ENCODE measurements at places on chromosomes 4 and X.
A peak's percentile ranks its signal among the peaks of the same experiment; 100 is the strongest.

DNA sequence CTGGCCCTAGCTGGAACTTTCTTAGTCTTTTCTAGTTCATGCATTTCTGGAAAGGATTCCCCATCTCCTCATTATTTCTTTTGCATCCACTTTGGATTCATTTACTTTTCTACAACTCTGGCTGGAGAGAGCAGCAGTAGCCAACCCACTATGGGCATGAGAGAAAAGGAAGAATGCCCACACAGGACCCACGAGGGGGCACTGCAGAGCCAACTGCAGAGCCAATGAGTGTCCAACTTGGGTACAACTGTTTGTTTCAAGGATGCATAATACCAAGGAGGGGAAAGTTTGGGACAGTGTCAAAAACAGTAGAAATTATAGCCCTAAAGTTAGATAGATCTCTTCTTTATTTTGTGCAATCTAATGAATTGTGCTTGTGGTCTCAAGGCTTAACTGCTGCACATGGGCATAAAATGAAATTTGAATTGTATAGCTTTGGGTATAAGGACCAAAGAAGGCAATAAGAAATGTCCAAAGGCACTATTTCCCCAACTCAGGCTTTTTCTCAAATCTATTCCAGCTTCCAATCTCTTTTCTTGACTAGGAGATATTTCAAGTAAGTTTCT, 230.6 kb downstream of the NSUN7 start:
- peak; percentile 27 for DNase-seq

DNA sequence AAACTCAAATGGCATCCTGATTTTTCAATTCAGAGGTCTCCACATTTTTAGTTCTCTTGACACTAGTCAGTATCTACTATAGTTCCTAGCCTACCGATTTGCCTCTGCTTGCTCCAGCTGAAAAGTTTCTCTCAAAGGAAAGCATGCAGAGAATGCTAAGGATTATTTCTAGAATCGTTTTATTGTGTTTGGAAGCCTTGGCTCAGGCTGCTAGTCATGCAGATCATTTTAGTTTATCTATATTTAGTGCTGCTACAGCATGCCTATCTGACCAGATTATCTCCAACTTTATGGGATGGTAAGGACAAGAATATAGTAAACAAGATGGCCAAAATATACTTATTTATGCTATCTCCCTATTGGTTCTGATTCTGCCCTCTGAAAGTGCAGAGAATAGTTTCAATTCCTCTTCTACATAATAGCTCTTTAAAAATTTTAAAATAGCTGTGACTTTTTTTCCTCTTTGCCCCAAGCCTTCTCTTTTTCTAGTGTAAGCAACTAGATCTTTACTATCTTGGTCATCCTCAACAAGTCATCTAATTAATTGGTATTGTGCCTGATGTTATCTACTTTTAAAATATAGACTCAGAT, 15.7 kb upstream of the DRP2 start:
- DNase-seq: no peak

GRCh38 chr4:118345813-118346212, 7.0 kb downstream of the PRSS12 start:
- DNase-seq: peak; percentile 74

DNA sequence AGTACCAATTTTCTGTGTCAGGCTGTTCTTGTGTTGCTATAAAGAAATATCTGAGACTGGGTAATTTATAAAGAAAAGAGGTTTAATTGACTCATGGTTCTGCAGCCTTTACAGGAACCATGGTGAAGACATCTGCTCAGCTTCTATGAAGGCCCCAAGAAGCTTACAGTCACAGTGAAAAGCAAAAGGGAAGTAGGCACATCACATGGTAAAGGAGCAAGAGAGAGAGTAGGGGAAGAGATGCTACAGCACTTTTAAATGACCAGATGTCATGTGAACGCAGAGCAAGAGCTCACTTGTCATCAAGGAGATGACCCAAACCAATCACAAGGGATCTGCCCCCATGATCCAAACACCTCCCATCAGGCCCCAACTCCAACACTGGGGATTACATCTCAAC, 174.3 kb downstream of the ATP10D start:
- no peak for DNase-seq

GRCh38 chr4:114279711-114280110, 300.3 kb upstream of the ARSJ start:
- no peak for DNase-seq

DNA sequence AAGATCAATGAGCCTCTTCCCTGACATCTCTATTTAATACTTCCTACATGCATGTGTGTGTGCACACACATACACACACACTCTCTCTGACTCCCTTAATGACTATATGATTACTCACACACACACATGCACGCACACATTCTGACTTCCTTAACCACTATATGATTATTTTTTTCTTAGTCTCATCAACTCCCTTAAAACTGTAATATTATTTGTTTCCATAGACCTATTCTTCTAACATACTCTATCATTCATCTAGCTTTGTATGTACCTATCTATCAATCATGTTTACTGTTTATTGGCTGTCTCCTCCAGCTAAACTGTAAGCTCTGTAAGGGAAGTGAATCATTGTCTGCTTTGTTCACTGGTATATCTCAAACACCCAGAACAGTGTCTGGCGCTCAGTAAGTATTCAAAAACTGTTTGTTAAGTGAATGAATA, 236.6 kb downstream of the RASL11B start:
- no peak for DNase-seq

- DNase-seq: no peak
Measured at GRCh38 chr4:13836946-13837912, 209.7 kb upstream of the BOD1L1 start.

DNA sequence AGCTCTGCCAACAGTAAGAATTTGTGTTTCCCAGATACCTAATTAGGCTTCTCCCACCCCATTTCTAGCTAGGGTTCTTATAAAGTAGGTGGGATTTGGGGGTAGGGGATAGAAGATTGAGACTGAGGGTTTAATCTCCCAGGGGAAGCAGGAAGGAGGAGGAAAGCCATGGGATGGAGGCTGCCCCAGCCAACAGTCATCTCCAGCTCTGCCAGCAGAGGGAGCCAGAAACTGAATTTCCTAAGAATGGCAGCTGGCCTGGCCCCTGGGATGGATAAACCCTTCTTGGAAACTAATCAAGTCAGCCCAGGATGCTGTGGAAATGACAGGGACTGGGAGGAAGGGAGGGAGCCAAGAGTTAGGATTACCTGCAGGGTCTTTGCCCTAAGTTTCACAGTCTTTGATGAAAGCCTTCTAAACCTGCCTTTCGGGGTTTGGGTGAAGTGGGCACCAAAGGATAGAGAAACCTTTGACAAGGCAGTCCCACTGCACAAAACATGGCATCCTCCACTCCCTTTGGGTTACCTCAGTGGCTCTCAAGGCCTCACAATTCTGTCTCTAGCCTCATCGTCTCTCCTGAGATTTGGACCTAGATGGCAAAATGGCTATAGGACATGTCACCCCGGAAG, 6.7 kb upstream of the ERCC6L start:
- peak; percentile 79 for DNase-seq

DNA sequence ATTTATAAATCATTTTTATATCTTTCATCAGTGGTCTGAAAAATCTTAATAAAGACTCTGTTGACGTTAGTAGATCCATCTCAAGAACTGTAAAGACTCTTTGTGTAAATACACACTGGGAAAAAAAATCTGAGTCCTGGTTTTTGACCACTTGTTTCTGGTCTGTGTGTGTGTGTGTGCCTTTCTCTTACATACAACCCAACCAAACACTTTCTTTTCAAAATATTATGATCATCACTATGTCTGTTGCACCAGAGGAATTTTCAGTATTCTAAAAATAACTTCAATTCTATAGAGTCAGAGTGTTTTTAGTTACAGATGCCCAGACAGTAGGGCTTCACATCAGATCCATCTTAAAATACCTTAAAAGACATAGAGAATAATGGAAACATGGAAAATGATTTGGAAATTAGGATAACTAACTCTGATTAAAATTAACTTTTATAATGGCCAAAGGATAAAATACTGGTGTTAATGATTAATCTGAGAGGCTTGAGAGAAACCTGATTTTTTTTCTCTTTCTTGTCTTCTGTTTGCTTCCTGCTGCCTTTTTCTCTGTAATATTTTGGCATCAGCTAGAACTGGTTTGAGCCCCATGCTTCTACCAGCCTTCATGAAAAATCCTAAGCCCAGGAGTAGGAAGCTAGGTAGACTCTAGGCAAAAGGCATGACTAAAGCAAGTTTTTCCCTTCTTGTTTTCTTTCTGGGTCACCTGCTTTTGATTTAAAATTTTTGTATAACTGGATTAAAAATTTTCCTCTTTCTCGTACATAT, 99.7 kb downstream of the ATXN3L start:
- DNase-seq: no peak

GRCh38 chr4:132266374-132266773, 882.7 kb upstream of the PCDH10 start:
- peak; percentile 37 for DNase-seq

DNA sequence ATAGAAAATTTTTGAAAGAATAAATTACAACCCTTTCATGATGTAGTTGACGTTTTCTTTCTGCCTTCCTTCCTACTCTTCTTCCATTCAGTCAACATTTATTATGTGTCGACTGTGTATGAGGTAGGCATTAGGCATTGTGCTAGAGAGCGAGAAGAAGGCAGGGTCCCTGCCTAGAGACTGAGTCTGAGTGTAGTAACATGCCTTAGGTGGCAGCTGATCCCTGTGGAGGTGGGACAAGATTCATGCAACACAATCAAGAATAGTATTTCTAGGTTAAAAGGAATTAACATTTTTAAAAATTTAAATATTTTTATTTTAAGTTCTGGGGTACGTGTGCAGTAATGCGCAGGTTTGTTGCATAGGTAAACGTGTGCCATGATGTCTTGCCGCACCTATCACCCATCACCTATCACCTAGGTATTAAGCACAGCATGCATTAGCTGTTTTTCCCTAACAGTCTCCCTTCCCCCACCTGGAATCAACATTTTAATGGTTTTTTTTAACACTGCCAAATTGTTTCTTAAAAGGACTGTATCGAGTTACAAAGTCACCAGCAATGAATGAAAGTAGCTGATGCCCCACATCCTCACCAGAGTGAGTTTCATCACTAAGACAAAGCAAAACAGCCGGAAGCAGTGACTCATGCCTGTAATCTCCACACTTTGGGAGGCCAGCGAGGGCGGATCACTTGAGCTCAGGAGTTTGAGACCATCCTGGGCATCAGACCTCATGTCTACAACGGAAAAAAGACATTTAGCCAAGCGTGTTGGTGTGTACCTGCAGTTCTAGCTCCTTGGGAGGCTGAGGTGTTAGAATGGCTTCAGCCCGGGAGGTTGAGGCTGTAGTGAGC, 84.0 kb downstream of the WWC2 start:
- peak; percentile 95 for DNase-seq

GRCh38 chr4:165006456-165006855, 25.3 kb upstream of the TRIM60 start:
- peak; percentile 29 for DNase-seq

DNA sequence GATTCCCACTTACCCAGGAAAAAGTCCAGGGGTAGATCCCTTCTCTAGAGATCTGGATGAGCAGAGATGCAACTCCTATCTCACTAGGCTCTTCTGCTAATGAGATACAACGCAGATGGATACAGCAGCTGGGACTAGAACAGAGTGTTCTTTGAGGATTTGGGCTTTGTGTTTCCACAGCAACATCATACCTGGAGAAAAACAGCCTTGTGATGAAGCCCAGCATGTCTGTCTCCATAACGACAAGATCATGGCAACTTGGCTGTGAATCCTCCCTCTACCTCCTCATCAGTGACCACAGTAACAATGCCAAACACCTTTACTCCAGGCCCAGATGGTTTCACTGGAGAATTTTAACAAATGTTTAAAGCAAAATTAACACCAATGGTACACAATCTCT, 80.1 kb downstream of the RCHY1 start:
- no peak for DNase-seq

GRCh38 chr4:62881901-62882300, 1527.3 kb downstream of the TECRL start:
- no peak for DNase-seq

DNA sequence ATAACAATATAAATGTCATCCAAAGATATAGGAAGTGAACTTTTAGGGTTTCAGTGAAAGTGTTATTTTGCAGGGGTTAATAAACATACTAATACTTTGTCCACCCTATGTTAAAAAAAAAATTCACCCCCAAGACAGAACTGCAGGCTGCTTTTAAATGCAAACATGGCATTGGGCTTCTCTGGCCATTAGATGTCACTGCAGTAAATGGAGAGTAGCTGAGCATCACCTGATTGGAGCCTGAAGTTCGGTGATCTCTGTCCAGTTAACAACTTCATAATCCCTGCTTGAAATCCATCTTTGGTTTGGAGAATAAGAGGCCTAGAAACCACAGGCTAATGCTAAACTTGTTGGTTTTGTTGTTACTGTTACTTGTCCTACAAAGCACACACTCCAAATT, 18.7 kb downstream of the SLC25A43 start:
- peak; percentile 5 for DNase-seq

GRCh38 chrX:30246769-30247489, at the start of gene MAGEB1:
Gene MAGEB1, plus strand, starts transcription at chrX:30247146. Its CDS starts 3,348 bp downstream, at chrX:30250494.
- no peak for DNase-seq

- peak; percentile 92 for DNase-seq
Measured at GRCh38 chr4:25028851-25029250, 1.9 kb downstream of the LGI2 start.

- no peak for DNase-seq
Measured at GRCh38 chr4:78611215-78611558, 59.6 kb downstream of the ANXA3 start.

- DNase-seq: peak; percentile 15
Measured at GRCh38 chrX:119008110-119008744, 33.8 kb downstream of the LONRF3 start.

GRCh38 chrX:41862562-41863184, 60.7 kb downstream of the CASK start:
- no peak for DNase-seq

GRCh38 chr4:83917572-83917971, 381.7 kb downstream of the GPAT3 start:
- DNase-seq: peak; percentile 16

DNA sequence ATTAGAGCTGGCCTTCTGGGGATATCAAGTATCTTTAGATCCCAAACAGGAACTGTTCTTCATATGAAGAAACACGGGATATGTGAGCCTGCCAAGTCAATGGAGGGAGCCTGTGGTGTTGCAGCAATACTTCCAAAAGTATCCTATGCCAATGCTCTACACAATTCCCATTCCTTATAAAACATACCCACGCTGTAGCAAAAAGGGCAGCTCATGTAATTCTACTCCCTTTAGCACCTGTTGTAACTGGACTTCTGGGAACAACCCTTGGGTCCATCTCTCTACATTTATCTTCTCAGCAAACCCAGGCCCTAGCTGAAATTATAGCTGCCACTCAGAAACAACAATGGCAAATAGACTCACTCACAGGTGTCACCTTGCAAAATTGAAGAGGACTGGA, 12.5 kb upstream of the NAF1 start:
- DNase-seq: no peak

DNA sequence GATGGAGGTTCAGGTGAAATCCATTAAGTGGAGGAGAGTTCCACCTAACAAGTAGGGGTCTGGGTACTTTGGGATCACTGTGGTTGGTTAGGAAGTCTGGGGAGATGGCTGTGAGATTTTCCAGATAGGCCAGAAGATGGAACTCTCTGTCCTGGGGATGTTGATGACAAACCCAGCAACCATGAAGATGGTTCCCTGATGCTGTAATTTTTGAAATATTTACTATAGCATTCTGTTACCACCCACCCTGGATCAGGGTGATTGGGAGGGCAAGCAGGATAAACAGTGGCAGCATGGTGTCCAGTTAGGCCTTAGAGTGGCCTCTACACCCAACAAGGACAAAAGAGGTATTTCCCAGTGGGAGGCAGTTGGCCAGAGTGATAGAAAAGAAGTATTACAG, 15.9 kb upstream of the NELFA start:
- no peak for DNase-seq

Measured in NCI-H69 (cell line).